Caudate nucleus (tissue), 63 donors: ENCODE measurements at places on chromosomes 4 and X.

DNA sequence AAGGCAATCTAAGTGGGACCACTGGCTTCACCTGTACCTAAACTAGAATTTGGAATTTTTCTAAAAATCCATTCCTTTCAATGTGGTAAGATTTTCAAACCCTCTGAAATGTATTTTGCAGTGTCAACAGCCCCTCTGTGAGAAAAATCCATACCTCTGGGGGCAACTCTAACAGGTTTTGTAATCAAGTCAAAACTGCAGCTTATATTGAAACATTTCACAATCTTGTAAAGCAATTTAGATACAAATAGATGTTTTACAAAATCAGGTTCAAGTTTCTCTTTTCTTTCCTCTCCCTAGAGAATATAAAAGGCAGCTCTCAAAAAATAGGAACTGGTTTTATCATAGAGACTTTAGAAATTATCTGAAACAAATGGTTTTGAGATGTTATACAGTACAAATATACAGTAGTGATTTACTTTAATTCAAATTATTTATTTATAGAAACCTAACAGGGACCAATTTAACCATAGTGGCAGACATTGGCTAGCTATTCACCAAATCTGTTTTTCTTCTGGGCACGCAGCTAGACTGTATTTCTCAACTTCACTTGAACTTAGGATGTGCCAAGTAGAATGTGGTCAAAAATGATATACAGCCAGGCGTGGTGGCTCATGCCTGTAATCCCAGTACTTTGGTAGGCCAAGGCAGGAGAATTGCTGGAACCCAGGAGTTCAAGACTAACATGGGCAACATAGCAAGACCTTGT is 36.3 kb upstream of the SPINK2 start:
- no peak for DNase-seq

DNA sequence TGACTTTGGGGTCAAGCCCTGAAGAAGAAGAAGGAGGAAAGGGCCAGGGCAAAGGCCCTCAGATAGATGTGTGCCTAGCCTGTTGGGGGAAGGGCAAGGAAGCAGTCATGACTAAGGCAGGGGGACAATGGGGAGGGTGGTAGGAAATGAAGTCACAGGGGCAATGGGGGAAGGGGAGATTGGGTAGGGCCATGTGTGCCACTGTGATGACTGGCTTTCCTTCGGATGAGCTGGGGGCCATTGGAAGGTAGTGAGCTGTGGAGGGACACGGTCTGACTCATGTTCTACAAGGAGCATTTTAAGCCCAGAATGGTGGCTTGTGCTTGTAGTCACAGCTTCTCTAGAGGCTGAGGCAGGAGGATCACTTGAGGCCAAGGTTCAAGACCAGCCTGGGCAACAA is 642.0 kb downstream of the MID1IP1 start:
- no peak for DNase-seq

- DNase-seq, result no peak
These were observed 25.3 kb upstream of the LEF1 start for GRCh38 chr4:108193886-108194672.

- no peak for DNase-seq
These were observed 6.8 kb upstream of the VSIG4 start for GRCh38 chrX:66046612-66047235.

- no peak for DNase-seq
These were observed 62.8 kb upstream of the RPA4 start for GRCh38 chrX:96820935-96821334.

DNA sequence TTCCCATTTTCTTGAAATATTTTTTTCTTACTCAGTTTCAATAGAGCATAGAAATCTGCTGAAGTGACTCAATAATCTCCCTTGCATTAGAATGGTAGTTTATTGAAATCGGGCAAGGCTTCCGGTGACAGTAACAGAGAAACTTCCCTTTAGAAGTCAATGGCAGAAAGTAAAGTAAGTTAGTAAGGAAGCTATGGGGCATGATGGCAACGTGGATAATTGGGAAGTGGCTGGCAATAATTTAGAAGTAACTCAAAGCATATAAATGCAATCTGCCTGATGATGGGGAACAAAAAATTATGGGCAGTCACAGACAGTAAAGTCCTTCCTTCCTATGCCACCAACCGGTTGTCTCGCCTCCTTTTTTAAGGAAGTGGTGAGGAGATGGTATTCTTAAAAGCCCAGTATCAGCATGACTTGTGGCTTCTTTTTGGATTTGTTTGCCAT is 7.6 kb downstream of the CYBB start:
- DNase-seq, result no peak

DNA sequence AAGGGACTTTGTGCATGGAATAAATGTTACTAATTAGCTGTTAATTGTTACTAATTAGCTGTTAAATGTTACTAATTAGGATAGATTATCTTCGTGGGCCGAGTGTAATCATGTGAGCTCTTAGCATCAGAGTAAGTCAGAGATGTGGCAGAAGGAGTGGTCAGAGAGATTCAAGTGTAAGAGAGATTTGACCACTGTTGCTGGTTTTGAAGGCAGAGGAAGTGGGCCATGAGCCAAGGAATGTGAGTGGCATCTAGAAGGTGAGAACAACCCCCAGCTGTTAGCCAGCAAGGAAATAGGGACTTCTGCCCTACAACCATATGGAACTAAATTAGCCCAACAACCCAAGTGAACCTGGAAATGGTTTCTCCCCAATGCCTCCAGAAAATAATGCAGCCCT is 28.2 kb downstream of the ODAPH start:
- no peak for DNase-seq

GRCh38 chr4:182325397-182325796 is 82.2 kb downstream of the TENM3 start:
- no peak for DNase-seq

- no peak for DNase-seq
These were observed 20.8 kb downstream of the USO1 start for GRCh38 chr4:75745161-75745560.

- no peak for DNase-seq
These were observed 1008.8 kb downstream of the ADGRL3 start for GRCh38 chr4:62208921-62209320.

GRCh38 chr4:7285244-7286094 is 93.1 kb downstream of the SORCS2 start:
- no peak for DNase-seq

DNA sequence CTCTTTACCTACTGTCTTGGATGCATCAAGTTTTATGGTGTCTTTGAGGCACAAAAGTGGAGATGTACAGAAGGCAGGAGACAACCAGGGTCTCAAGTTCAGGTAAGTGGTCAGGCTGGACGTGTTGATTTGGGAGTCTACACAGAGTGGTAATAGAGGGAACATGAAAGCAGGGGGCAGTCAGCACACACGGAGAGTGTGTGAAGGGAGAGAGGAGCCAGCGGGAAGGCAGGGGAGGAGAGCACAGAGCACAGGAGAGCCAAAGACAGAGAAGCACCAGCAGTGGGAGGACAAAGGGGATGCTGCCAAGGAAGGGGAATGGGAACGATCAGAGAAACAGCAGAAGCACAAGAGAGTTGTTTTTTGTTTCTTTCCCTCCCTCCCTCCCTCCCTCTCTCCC is 32.9 kb downstream of the TMEM150C start:
- DNase-seq, result no peak

- DNase-seq, result no peak
These were observed 4.3 kb downstream of the CXCL9 start for GRCh38 chr4:76003035-76003434.

- no peak for DNase-seq
These were observed 57.9 kb downstream of the GPR101 start for GRCh38 chrX:136975684-136976470.

- DNase-seq, result no peak
These were observed 46.1 kb upstream of the BMPR1B start for GRCh38 chr4:94711635-94712034.

DNA sequence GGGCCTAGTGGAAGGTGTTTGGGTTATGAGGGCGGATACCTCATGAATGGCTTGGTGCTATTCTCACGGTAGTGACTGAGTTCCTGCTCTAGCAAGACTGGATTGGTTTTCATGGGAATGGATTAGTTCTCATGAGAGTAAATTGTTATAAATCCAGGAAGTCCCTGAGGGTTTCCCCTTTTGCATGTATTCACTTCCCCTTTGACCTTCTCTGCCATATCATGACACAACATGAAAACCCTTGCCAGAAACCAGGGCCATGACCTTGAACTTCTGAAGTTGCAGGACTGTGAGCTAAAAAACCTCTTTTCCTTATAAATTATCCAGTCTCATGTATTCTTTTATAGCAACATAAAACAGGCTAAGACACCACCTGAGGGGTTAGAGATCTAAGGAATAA is 529.7 kb upstream of the RPS6KA3 start:
- no peak for DNase-seq

- DNase-seq, result no peak
These were observed 689 bp downstream of the EXOC1L start for GRCh38 chr4:55820279-55820678.

- DNase-seq, result no peak
These were observed 37.0 kb downstream of the FNIP2 start for GRCh38 chr4:158805635-158806471.

DNA sequence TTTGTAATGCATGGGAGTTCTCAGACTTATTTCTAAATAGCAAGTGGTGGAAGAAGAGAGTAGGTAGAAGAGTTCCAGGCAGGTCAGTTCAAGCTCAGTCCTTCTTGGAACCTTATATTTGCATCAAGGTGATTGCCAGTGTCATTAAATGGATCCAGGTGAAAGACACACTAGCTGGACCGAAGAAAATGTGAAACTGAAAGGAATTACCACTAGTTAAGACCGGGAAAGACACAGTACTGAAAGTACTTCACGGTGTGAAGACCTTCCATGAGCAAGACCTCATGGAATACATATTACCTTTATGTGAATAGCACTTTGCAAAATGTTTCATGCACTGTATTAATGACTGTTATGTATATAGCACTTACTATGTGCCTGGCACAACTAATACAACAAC is 19.1 kb downstream of the TMEM150C start:
- no peak for DNase-seq

- DNase-seq, result no peak
These were observed 129.6 kb upstream of the INTU start for GRCh38 chr4:127503111-127503510.

DNA sequence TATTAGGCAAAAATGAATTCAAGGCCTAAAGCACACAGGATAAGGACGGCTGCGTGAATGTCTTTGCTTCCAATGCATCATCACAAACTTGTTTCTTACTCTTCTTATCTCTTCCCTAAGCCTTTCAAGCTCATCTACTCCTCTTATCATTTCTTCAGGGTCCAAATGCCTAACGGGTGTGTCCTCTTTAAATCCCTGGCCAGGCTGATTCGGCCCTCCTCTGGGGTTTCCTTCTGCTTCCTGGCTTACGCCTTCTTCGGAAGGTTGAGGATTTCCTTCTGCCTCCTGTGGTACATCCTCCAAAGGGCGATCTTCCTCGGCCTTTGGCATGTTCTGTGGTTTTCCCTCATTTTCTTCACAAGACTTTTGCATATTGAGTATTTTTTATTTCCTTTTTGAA is 1.3 kb downstream of the TCEAL8 start:
- no peak for DNase-seq

GRCh38 chr4:9769321-9769720 is 12.1 kb upstream of the DRD5 start:
- no peak for DNase-seq

GRCh38 chr4:36286481-36286871 is 5.1 kb downstream of the DTHD1 start:
- DNase-seq, result no peak
